ENCODE measurements at places on chromosomes 7 and 10.
A peak's percentile ranks its signal among the peaks of the same experiment; 100 is the strongest.

DNA sequence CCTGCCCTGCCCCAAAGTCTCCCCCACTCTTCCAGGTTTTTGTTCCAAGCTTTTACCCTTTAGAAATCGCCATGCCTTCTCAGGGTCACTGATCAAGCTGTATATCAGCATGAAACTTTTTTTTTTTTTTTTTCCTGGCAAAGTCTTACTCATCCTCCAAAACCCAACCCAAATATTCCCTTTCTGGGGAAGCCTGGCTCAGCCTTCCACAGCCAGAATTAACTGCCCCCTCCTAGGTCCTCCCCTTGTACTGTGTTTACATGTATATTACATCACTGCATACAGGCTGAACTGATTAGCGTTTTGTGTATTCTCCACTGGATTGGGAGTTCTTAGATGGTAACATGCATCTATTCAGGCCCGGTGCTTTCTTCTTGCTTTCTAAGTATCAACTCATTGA is 4.6 kb upstream of the NOBOX start:
- no peak for DNase-seq

DNA sequence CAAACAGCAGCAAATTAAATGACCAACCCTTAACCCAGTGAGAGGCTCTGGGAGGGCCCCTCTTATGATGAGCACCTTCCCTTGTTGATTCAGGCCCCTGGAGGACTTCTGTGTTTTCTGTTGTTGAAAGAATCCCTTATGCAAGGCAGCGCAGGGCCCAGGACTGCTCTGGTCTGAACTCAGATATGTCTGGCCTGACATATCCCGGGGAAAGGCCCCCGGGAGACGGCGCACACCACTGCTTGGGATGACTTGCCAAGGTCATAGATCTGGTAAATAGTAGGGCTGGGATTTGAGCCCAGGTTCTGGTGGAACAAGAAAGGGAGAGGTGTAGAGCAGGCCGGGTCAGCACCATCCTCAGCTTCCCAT is 124.0 kb downstream of the AOAH start:
- DNase-seq, result no peak

- no peak for DNase-seq
Observed at GRCh38 chr7:80929619-80930018, 10.8 kb upstream of the SEMA3C start.

DNA sequence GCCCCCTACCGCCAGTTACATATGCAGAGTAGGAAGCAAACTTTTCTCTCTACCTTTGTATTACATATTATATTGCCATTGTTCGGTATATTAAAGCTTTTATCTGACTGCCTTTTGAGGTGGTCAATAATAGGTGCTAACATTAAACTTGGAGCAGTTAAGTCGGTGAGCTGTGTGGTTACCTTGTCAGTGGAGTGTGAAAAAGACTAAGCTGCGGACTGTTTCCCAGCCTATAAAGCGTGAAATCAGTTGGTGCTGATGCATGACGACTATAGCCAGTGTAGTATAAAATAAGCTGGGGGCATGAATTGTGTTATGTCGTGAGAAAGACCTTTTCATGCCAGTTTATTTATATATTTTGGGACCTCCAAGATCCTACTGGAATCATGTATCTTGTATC is 33.7 kb downstream of the R3HCC1L start:
- no peak for DNase-seq

GRCh38 chr7:141702047-141702567 is at the start of gene DENND11:
Gene DENND11 (minus strand): TSS chr7:141702166. CDS start chr7:141702153, 13 bp downstream.
- DNase-seq, result no peak

- no peak for DNase-seq
Observed at GRCh38 chr7:33711231-33712019, 193.9 kb upstream of the BMPER start.

DNA sequence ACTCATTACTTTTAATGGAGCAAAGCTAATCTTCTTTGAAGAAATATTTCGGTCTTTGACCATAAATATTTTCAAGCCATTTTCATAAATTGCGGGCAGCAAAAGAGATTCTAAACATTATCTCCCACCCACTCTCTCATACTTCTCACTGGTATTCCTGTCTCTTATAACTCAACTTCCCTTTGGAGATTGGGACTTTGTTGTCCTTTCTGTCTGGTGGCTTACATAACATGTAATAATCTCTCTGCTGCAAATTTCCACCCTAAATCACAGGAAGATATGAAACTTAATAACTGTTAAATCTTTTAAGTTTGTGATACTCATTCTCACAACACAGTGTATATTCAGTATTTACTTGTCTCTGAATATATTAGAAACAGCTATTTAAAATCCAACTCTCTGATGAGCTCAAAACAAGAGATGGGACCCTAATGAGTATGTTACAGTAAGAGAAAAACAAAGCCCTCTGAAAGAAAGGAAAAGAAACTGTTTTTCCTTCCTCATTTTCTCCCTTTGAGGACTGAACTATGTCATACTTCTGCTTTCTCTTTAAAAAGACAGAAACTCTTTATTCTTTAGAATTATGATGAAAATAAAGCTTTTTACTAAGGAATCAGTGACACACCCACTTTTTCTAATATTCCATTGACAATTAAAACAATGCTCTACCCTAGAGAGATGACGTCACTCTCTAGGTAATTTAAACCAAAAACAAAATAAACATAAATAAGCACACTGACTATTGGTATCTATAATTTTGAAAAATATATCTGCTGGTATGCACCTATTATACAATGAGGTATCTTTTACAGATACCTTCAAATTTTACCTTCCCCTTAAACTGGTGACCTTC is 14.7 kb downstream of the CALCR start:
- DNase-seq, result no peak

- no peak for DNase-seq
Observed at GRCh38 chr7:44484482-44485313, 5.8 kb downstream of the NUDCD3 start.

DNA sequence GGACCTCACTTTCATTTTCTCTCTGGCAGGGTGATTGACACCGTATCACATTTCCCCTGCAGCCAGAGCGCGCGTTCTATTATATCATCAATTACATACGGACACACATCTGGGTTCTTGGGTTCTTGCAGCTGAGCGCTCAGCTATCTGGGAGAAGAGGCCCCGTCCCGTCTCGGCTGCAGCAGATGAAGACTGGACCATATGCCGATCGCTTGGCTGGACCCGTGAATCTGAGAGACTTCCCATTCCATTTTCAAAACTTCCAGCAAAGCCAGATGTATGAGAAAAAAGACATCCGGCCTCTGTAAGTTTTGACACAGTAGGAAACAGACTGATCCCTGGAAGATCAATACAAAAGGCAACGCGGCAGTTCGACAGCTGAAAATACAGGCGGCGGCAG is 99.8 kb downstream of the JCAD start:
- DNase-seq, result no peak

- DNase-seq, result no peak
Observed at GRCh38 chr10:97737770-97738265, 890 bp downstream of the ZFYVE27 start.

GRCh38 chr7:82235713-82236112 is 207.9 kb downstream of the CACNA2D1 start:
- peak; percentile 17 for DNase-seq

DNA sequence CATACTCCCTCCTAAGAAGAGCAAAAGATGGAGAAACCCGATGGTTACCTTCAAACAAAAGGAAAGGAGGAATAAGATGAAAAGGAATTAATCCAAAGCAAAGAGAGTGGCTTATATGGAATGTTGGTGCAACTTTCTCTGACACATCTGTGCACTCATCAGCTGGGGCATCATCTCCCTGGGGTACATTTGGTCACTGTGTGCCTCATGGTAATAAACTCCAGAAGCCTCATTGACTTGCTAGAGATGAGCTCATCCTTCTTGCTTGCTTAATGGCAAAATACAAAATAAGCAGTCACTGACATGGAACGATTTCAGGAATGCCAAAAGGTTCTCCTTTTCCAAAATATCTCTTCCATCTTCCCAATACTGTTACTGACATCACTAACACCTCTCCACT is 22.5 kb downstream of the CAV1 start:
- no peak for DNase-seq

DNA sequence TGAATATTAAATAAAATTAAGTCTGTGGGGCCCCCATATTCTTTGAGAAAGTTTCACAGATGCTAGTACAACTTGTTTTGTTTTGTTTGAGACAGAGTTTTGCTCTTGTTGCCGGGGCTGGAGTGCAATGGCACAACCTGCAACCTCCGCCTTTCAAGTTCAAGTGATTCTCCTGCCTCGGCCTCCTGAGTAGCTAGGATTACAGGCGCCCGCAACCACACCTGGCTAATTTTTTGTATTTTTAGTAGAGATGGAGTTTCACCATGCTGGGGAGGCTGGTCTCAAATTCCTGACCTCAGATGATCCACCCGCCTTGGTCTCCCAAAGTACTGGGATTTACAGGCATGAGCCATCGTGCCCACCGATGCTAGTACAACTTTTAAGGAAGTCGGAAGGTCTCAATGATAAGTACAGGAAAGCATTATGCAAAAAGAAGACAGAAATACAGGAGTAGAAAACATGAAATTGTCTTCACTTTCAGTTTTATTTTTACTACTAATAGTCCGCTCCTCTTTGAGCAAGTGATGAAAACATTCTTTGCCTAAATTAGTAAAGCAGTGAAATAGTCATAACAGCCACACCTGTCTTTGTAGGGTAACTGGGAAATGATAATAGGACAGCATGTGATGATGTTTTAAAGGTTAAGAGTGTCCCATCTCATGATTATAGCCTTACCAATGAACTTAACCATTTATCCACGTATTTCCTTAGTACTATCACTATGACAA is 147.5 kb downstream of the SEMA3D start:
- DNase-seq, result no peak

- peak; percentile 52 for DNase-seq
Observed at GRCh38 chr7:74083928-74084721, 521 bp downstream of the LIMK1 start.

DNA sequence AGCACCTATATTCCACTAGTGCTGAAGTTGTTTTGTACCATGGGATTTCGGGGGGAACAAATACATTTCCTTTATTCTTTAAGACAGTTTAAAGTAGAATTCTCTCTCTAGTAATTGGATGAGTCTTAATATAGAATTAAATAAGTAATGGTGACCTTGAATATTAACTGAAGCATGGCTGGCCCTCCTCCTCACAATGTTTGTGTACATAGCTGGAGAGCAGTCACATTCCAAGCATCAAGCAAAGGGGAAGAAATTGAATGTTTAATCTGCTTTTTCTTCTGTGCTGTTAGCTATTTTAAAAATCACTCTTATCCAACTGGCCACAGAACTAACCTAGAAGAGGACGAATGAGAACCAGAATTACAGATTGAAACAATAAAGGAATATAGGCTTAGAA is 906.9 kb downstream of the CCSER2 start:
- DNase-seq, result no peak

DNA sequence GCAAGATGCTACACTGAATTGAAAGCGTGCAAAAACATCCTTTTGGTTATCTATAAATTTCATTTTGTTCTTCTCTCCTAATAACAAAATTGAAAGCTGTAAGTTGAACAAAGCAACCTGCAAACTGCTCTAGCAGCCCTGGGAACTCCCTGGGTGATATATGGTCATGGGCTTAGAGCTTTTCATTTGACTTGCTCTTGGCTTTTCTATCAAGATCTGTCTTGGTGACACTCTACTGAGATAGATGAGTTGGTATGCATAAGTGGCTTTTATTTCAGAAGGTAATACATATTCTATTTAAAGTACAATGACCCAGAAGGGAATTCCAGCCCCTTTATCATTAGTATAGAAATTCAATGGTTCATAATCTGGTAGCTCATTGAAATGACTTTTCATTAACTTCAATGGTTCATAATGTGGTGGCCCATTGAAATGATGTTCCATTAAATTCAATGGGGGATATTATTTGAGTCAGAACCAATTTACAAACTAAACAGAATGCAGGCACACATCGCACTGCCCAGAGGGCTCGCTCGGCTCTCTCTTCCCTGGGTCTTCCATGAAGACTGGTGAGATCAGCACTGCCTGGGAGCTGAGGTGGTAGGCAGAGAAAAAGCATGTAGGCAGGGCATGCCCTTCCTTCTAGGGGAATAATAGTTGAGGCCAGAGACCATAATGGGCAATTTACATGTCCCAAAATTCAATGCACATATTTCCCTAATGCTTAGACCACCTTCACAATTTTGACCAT is 10.1 kb upstream of the KCNMA1 start:
- DNase-seq, result no peak

GRCh38 chr10:9302140-9302746 is 1247.8 kb downstream of the GATA3 start:
- DNase-seq, result peak; percentile 18

DNA sequence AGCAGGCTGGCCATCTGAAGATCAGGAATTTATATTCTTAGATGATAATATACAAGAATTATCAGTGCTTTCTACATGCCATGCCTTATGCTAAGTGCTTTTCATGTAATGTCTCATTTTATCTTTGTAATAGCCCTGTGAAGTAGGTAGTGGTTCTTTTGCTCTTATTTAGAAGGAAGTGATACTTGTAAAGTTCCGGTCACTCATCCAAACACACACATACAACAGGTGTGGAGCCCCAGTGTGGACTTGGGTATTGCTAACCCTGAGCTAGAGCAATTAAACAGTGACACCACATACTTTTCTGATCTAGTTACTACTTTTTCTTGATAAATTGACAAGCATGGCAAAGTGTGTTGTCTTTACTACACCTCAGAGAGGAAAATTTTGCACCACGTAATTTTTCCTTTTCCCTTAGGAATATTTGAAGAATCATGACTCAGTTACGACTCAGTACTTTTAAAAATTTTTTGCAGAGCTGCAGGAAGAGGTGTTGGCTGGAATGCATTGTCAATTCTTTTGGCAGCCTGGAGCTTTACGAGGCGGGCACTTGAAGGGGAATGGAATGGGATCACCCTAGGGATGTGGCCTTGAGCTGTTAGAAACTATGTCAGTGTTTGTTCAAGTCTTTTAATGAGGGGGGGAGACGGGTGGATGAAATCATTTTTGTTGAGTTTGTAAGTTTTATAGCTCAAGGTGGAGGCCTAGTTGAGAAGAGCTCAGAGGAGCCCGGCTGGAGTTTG is 212.5 kb upstream of the CELF2 start:
- no peak for DNase-seq

DNA sequence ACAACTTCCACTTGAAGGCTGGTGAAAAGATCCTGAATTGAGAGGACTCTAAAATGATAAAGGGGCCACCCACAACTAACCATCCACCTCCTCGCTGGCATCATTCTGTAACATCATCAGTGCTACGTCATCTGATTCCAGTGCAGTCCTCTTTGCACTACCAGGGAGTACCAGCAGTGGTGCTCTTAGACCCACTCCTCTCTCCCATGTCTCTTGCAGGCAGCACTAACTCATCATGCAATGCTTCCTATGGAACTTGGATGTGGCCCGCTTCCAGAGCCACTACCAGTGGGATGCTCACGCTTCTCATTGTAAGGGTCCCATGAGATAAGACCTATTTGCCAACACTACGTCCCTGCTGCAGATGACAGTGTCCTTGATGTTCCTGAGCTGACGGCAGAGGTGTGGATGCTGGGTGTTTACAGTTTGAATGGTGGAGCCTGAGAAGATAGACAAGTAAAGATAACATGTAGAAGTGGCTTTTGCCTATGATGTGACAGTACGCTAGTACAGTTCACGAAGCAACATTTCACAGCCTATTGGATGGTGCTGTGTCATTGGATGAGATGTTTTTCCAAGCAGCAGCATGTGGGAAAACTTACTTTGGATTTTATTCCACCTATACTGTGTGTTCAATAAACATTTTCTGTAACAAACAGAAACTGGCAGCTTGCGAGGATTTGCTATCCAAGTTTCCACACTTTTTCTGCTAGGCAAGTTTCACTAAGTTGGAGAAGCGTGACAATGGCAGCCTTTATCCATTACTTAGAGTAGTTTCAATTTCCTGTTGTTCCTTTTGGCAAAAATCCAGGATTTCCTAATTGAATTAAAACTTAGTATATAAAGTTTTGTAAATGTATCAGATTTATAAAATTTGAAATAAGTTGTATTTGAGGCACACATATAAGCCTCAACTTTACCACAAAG is 35.8 kb upstream of the COBL start:
- DNase-seq, result no peak

- no peak for DNase-seq
Observed at GRCh38 chr10:117609095-117609795, 66.7 kb downstream of the EMX2 start.
